ENCODE measurements at places on chromosomes 3 and 15.

DNA sequence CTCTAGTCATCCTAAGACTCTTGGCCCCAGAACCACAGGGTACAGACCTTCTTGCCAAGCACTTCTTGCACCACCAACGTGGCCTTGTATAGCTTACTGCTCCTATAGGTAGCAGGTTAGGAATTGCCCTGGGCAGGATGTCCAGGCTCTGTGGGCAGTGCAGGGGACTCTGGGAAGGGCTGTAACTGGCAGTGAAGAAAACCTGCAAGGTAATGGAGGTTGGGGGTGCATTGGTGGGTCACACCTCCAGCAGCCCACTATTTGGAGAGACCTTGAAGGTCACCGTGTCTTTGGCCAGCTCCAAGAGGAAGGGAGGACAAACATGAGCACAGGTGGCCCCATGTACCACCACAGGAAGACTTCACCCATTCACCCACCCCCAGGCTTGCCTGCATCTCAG, 21.3 kb upstream of the XYLB start:
- no peak for DNase-seq

DNA sequence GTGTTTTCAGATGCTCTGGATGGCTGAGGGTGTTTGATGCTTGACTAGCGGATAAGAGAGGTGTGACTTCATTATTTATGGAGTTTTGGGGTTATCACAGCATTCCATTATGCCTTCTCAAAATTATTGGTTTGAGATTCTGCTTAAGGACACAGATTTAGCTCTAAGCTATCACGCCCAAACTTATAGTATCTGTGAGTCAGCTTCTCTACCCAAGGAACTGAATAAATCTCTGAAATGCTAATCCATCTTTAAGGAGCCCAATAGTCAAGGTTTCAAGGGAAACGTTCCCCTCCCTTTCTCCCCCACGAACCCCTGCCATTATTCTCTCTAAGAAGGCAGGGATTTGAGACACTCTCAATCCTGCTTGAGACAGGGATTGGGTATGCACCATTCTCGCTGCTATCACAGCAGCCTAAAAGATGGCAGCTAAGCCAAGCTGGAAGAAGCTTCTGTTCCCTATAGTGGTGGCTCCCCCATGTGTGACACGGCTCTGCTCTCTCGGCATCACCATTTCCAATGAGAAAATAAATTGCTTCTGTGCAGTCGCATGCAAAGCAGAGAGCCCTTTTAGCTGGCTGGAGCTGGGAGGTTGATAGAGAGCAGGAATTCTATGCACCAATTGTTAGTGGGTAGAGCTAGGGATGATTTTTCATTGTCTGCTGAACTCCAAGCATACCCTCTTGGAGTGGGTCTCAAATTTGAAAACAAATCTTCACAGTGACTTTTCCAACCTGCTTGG, 151.1 kb downstream of the IL20RB start:
- no peak for DNase-seq

DNA sequence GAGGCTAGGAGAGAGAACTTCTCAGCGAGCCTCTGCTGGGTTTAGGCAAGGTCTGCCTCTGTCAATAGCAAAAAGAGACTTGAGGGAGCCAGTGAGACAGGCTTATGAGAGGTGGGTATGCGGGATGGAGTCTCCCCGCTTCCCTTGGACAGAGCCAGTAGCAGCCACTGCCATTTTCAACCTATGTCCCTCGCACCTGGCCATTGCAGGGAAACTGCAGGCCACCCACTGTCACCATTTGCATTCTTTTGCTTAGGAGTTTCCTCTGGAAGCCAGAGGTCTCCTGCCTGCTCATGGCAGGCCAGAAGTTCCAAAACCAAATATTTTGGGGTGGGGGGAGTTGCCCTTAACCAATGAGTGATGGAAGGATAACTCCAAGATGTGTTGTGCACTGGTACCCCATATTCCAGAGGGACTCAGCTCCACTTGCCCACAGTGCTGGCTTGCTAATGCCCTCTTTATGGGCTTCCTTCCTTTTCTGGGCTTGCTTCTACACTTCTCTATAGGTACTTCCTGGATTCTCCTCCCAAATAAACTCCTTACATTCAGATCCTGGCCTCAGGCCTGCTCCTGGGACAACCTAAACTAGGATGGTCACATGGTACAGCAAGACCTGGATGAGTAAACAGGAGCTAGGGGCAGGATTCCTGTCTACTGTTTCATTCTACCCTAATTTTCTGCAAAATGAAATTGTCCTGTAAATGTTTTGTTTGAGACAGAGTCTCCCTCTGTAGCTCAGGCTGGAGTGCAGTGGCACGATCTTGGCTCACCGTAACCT, 108.9 kb upstream of the PROK2 start:
- DNase-seq, result peak; percentile 61

GRCh38 chr3:30664884-30665283, 58.5 kb downstream of the TGFBR2 start:
- DNase-seq, result no peak

GRCh38 chr3:132062535-132062934, 27.7 kb upstream of the CPNE4 start:
- DNase-seq, result no peak

Measured in H9 (cell line).